Activated CD4-positive, CD25-positive, alpha-beta regulatory T cell treated with anti-CD3 and anti-CD28 coated beads, Interleukin-2, amount 50 U/mL, for 72 hours (primary cell): ENCODE measurements at places on chromosomes 6 and 20.

DNA sequence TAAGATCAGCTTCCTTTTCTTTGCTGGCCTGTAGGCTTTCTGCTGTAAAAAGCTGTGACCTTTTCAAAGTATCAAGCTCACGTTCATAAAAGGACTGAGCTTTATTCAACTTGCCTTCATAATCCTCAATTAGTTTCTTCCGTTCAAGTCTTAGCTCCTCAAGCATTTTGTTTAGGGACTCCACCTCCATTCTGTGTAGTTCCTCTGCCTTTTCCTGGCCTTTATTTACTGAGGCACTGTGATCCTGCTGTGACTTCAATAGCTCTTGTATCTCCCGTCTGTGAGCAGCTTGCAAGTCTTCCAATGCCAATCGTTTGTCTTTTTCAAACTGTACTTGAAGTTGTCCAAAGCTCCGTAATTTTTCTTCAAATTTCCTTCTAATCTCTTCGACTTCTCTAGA, 54.4 kb downstream of the FAM184A start:
- no peak for DNase-seq

GRCh38 chr6:13461805-13462204, 25.6 kb downstream of the GFOD1 start:
- no peak for DNase-seq

DNA sequence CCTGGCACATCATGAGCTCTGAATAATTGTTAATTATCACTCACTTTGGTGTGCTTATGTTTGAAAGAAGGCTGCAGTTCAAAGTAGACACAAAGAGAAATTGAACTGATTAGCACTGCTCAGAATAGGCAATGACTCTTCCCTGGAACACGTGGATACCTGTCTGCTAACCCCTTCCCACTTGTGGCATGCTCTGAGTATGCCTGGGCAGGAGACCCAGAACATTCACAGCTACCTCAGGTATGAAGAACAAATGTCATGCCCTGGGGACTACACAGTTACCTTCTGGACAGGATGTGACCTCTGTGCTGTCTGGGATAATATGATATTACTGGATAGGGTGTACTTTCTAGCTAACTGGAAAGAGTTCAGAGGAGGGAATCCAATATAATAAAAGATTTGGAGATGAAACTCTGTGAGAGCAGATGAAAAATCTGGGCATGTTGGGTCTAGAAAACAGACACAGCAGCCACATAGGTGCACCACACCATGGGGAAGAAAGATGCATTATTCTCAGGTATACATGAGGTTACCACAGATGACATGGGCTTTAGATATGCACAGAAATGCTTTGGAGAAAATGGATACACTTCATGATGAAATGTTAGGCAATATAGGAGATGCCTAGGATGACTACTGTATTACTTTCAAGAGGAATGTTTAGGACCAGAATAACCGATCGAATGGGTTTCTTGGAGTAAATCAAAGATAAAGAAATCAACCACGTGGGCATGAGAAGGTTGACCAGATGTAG, 324.2 kb upstream of the PREP start:
- no peak for DNase-seq

- DNase-seq = no peak
Measured at GRCh38 chr6:16163066-16163465, 34.2 kb downstream of the MYLIP start.

- no peak for DNase-seq
Measured at GRCh38 chr6:81553216-81553615, 199.3 kb downstream of the TENT5A start.

- no peak for DNase-seq
Measured at GRCh38 chr20:61765081-61765870, 300.4 kb downstream of the TAF4 start.

DNA sequence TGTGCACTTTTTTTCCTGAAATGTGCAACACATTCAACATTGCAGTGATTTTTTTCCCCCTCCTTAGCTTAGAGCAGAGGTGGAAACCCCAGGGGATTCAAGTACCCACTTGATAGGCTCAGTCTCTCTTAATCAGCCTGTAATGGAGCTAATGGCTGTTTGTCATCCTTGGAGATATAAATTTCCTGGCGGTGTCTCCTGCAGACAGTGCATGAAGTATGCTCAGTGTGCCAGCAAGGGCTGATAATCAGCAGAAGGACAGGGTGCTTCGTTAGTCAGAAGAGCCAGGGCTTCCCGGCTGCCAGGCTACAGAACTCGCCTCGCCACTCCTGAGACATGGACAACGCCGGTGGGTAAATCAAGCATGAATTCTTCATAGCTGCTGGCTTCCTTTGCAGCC, 69.8 kb upstream of the PHACTR2 start:
- no peak for DNase-seq

- DNase-seq = peak; percentile 39
Measured at GRCh38 chr6:70651326-70651905, 16.3 kb upstream of the SMAP1 start.

- no peak for DNase-seq
Measured at GRCh38 chr6:135030056-135030473, 24.6 kb downstream of the HBS1L start.

GRCh38 chr6:31765910-31766794, 3.7 kb downstream of the SAPCD1 start:
- no peak for DNase-seq
